ENCODE measurements at places on chromosomes 6 and 20.

DNA sequence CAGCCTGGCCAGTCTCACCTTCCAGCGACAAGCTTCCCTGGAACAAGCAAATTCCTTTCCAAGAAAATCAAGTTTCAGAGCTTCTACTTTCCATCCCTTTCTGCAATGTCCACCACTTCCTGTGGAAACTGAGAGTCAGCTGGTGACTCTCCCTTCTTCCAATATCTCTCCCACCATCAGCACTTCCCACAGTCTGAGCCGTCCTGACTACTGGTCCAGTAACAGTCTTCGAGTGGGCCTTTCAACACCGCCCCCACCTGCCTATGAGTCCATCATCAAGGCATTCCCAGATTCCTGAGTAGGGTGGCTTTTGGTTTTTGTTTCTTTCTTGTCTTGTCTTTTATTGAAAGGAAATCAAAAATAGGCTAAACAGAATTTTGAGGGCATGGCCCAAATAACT lies 24.3 kb downstream of the MYCT1 start:
- DNase-seq: no peak

- no peak for DNase-seq
These were observed 132.7 kb downstream of the TSHZ2 start for GRCh38 chr20:53104884-53105283.

- no peak for DNase-seq
These were observed 40.2 kb downstream of the CCN2 start for GRCh38 chr6:131910956-131911355.

DNA sequence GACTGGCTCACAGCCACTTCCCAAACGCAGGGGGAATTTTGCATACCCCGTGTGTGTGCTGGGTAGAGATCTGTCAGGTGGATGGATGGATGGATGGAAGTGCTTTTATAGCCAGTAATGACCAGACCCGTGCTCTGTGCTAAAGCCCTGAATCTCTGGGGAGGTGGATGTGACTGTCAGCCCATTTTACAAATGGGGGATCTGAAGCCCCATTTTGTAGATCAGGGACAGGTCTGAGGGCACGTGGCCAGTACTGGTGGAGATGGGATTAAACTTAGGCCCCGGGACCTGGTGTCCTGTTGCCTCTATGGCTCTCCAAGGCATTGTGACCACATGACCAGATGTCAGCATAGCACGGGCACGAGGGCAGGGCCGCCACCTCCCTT lies 38.2 kb upstream of the ZBP1 start:
- no peak for DNase-seq

DNA sequence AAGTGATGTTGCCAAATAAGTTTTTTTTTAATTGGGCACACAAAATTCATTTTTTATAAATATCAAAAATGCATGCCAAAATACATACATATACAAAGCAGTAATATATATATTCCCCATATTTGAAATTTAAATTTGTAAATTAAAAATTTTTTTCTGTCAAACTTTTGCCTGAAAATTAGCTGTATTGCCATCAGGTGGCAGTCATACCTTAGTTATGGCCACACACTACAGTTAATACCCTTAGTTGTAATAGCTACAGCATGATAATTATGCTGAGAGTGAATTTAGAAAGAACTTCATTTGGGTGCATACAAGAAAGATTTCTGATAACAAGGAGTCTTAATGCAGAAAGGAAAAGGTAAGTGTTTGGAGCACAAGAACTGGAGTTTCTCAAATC lies 46.2 kb upstream of the SDHAF4 start:
- DNase-seq: no peak

DNA sequence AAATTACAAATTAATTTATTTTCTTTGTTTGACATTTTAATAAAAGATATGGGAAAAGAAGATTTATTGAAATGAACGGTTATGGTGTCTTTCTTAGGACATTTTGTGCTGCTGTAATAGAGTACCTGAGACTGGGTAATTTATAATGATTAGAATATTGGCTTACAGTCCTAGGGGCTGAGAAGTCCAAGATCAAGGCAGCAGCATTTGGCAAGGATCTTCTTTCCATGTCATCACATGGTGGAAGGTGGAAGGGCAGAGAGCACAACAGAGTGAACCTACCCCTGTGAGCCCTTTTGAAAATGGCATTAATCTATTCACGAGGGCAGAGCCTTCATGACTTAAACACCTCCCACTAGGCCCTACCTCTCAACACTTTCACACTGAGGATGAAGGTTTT lies 75.7 kb upstream of the LTV1 start:
- DNase-seq: no peak

DNA sequence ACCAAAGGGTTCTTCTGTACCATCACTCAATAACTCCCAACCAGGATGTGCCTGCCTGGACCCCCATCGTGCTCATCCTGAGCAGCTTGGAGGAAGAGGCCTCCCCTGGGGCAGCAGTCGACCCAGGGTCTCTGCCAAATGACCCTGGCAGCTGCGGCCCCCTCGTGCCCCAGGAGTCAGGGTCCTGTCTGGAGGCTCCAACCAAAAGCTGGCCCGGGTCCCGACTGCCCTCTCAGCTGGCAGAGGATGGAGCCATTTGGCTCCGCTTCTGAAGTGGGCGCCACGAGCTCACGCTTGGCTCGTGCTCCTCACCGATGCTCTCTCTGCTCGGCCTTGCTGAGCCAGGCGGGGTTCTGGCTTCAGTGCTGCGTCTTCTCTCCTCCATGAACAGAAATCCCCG lies 56.8 kb downstream of the TFAP2C start:
- DNase-seq: no peak

GRCh38 chr20:4866429-4866828 lies 134.9 kb downstream of the SLC23A2 start:
- no peak for DNase-seq

DNA sequence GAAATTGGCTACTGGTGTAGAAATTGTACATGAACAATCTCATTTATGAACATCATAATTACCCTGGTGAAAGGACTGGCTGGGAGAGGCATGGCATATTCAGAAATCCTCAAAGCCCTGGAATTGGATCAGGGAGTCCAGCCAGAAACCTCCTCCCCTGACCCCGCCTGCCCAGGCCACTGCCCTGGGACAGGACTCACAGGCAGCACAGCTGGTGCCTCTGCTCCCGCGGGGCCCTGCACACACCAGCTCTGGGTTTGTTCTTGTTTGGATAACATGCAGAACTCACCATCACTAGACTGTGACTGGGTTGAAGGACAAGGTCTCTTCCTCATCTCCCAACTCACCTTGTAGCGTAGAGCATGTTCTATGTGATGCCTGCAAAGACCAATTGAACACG lies 56.2 kb downstream of the AGPAT4 start:
- no peak for DNase-seq

- no peak for DNase-seq
These were observed 54.6 kb upstream of the ECHDC1 start for GRCh38 chr6:127397729-127398630.

DNA sequence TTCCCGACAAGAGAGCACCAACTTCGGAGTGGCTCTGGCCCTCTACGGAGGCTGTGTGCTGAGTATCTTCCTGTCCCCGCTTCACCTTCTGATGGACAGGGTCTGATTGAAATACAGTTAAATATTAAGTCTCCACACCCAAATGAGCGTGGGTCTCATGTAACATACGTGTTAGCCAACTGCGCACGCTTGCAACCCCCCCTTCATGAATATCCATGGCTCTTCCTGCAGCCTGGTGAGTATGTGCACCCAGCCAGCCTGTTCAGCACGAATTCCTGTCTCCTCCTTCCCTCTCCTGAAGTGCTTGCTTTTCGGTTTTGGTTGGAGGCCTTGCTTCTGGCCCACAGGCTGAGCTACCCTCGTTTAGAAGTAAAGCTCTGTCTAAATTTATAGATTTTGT lies 102.9 kb upstream of the FRMD1 start:
- DNase-seq: no peak

- DNase-seq: no peak
These were observed 170.0 kb downstream of the GPX5 start for GRCh38 chr6:28695715-28696114.

DNA sequence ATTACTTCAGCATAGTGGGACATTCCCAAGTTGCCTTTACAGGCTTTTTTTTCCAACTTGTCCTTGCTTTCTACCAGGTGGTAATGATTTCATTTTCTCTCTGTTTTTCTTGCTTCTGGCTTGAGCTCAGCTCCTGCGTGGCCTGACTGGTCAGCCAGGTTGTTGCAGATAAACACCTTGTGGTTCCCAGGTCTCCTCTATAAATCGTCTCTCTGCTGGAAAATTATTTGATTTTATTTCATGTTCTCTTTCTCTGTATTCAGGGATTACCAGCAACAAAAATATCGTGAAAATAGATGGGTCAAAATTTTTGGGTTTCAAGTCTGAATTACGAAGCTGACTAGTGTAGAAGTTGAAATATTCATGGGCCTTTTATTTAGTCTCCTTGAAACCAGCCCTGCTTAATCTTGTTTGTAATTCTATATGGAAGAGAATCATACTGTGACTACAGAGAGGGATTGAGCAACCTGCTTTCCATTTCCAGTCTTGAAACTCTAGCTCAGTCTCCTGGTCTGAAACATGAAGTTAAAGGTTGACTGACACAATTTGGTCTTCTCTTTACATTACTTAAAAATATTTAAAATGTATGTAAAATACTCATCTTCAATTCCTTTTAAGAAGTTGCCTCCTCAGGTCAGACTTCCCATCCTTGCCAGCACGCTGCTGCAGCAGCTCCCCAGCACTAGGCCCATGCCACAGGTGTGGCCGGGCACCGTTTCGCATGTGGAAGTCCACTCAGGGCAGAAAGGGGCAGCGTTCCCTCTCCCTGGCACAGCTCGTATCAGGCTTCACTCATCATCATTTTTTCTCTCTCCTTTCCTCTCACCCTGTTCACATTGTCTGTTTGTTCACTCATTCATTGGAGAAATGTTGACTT lies 7.1 kb downstream of the DUSP22 start:
- DNase-seq: no peak

- DNase-seq: no peak
These were observed 89.6 kb upstream of the RIN2 start for GRCh38 chr20:19668418-19668817.

DNA sequence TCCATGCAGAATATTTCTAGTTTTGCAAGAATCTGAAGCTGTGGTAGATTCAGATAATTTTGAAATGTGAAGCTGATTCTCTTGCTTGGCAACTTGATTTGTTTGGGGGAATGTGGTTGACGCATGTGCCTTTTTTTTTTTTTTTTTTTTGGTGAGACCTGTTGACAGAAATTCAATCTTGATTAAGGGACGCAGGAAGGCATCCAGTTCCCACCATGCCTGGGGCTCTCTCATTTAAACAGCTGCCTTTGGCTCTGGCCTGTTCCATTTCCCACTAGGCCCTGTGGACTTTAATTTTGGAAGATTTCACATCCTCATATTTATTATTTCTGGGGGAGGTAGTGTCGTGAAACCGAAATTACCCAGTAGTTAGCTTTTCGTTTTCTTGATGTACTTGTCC lies 8.6 kb downstream of the TPX2 start:
- DNase-seq: no peak

- no peak for DNase-seq
These were observed 13.8 kb upstream of the GTF3C6 start for GRCh38 chr6:110944681-110945151.

- DNase-seq: no peak
These were observed 68.7 kb downstream of the PLAGL1 start for GRCh38 chr6:143939364-143939763.

DNA sequence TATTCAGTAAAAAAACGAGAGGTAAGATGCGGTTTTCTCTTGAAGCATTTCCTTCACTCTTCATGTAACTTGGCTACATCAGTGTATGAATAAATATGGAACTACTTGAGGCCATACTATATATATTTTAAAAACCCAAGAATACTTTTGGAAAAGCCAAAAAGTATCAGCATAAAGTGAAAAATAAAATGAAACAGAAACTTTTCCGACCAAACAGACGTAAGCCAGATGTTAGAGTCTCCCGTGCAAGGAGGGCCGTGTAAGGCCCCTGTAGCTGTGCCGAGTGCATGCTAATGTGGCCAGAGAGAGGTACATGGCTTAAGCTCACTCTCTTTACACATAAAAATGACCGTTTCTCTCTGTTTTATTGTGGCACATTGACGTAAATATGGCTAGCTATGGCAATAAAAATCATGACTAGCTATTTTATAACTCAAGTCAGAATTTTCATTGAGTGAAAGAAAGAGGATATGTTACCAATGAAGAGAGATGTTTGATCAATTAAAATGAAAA lies 140.1 kb upstream of the GMDS start:
- DNase-seq: no peak

GRCh38 chr6:130150906-130151305 lies 71.8 kb downstream of the SAMD3 start:
- DNase-seq: no peak

GRCh38 chr6:163718537-163718936 lies 304.0 kb downstream of the QKI start:
- no peak for DNase-seq

GRCh38 chr6:29748391-29749307 lies 25.4 kb downstream of the HLA-F start:
- DNase-seq: peak; percentile 94

GRCh38 chr6:42142118-42142835 lies at the start of gene C6orf132:
C6orf132 (minus strand) TSS chr6:42142620; CDS start chr6:42142444, 176 bp downstream.
- DNase-seq: peak; percentile 78

DNA sequence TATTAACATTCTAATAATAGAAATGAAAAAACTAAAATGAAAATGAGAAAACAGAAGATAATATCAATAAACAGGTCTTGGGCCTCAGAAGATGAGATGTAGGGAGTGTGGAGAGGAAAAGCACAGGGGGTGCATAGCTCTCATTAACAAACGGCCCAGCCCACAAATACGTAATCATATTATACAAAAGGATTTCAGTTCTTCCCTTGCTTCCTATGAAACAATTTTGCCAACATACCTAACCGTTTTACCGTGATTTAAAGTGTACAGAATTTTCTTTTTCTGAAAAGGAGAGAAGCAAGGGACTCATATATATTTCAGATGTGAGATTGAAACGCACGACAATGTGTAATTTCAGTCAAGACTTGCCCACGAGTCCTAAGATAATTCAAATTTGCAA lies 136.0 kb downstream of the HFE start:
- DNase-seq: no peak

GRCh38 chr6:169848946-169849345 lies 97.5 kb downstream of the ERMARD start:
- DNase-seq: no peak

DNA sequence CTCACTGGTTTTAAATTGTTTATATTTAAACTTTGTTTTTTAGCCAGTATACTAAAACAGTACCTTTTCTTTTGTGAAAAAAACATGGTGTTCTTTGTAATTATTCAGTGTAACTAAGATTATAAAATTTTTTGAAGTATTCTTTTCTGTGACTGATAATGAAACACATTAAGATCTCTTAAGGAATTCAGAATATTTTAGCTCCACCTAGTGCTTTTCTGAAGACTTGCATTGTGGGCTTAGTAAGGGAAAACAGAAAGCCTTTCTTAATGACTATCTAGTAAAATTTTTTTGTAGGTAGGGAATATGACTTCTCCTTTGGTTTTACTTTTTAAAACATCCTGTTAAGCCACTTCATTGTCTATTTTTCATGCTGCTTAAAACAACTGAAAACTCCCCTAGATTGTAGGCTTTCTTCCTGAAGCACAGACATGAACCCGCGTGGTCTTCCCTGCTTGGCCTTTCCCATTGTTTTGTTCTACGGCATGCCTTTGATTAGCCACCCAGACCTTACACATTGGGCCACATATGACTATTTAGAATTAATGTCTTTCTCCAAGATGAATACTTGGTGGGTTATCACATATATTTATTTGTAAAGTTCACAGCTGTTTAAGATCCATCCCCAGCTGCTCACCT lies 72.1 kb downstream of the AFDN start:
- no peak for DNase-seq
